ENCODE measurements at places on chromosomes 12 and 14. TPM values are rescaled to one million over a fixed set of nuclear protein-coding genes. Genes with fewer than 3 reads are reported as not detected.

GRCh38 chr12:98296462-98297079 lies 218.8 kb upstream of the TMPO start:
- H3K4me3 ChIP-seq = no peak overlapping the region
- H3K27me3 ChIP-seq = no peaks in the 10 kb centered on the region
- no peak for DNase-seq
- no peaks in the 10 kb centered on the region for H3K36me3 ChIP-seq

GRCh38 chr12:69348162-69348938 lies at the start of gene LYZ:
Gene LYZ (plus strand): TSS chr12:69348381. CDS start chr12:69348409, 28 bp downstream.
- no peak within 1 kb of the TSS for H3K27ac ChIP-seq
- DNase-seq = no peak
- no peaks in the 10 kb centered on the region for H3K36me3 ChIP-seq
- H3K27me3 ChIP-seq = no peaks in the 10 kb centered on the region
- no peaks in the 10 kb centered on the region for H3K4me1 ChIP-seq

- H3K4me3 ChIP-seq = no peak overlapping the region
- H3K27ac ChIP-seq = no peak overlapping the region
- no peaks in the 10 kb centered on the region for H3K27me3 ChIP-seq
- DNase-seq = no peak
- no peaks in the 10 kb centered on the region for H3K36me3 ChIP-seq
Measured at GRCh38 chr14:99188731-99189191, 83.2 kb downstream of the BCL11B start.

The KRT78 gene
- total RNA-seq = not detected

The GPRC5A gene
- total RNA-seq = 18.0 TPM

The GALNT16 gene
- total RNA-seq = 8.6 TPM

The MAP1LC3B2 gene
- not detected for total RNA-seq
